GM04504 (cell line): ENCODE measurements at places on chromosomes 16 and 17.

GRCh38 chr17:43768382-43768781 lies 9.8 kb upstream of the SOST start:
- no peak for DNase-seq

DNA sequence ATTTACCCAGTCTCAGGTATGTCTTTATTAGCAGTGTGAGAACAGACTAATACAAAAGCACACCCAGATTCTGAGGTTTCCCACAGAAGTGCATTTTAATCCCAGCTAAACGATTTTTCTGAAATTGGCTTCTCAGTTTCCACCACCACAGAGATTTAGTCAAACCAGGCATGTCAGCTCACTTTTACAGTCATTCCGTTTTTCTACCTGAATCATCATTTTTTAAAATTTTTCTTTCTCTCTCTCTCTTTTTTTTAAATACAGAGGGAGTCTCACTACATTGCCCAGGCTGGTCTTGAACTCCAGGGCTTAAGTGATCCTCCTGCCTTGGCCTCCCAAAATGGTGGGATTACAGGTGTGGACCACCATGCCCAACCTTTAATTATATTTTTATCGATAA lies 389.1 kb downstream of the HAPSTR1 start:
- DNase-seq = no peak

- no peak for DNase-seq
Measured at GRCh38 chr17:958712-959451, 20.7 kb downstream of the NXN start.

GRCh38 chr16:56560447-56560846 lies 4.4 kb upstream of the MT4 start:
- no peak for DNase-seq

DNA sequence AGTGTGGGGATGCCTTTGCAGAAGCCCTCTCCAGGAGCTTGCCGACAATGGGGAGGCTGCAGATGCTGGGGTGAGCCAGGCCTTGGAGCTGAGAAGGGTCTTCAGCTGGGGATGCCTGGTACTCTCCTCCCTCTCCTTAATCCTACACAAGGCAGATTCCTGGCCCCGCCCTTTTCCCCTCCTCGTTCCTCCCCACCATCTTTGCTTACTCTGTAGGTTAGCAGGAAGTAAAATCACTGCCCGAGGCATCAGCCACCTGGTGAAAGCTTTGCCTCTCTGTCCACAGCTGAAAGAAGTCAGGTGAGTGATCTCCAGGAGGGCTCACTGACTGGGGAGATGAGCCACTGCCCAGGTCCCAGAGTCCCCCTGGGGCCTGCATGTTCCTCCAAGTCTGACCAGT lies 38.7 kb downstream of the NLRC5 start:
- DNase-seq = no peak

DNA sequence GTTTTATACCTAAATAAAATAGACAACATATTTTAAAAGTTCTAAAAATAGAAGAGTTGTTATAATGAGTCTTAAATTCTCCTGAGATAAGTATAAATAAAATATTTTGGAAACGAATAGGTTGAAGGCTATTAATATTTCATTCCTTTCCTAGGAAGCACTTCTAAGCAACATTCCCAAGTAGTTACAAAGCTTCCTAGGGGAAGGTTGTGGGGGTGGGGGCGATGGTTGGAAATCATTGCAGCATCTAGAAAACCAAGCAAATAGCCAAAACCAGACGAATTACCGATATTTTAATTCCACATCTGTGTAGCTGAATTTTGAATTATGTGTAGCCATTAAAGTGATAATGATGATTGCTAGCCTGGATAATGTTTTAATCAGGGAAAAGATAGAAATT lies 26.9 kb downstream of the PTRH2 start:
- no peak for DNase-seq

DNA sequence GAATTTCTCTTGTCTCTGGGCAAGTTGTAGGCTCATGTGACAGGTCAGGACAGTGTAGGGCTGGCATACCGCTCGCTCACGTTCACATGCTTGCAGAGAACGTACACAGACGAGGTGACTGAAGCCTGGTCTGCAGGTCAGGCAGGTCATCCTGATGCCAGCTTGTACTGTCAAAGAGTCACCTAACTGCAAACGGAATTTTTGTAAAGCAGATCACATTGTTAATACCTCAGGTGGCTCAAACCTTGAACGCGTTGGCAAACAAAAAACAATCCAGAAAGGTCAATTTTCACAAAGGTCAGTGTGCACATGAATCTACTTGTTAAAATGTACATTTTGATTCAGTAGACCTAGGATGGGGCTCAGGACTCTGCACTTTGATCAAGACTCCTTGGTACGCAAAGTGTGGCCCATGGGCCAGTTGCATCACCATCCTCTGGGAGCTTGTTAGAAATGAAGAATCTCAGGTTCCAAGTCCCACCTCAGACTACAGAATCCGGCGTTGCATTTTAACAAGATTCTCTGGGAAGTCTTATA lies 28.6 kb downstream of the ANKRD40 start:
- no peak for DNase-seq

DNA sequence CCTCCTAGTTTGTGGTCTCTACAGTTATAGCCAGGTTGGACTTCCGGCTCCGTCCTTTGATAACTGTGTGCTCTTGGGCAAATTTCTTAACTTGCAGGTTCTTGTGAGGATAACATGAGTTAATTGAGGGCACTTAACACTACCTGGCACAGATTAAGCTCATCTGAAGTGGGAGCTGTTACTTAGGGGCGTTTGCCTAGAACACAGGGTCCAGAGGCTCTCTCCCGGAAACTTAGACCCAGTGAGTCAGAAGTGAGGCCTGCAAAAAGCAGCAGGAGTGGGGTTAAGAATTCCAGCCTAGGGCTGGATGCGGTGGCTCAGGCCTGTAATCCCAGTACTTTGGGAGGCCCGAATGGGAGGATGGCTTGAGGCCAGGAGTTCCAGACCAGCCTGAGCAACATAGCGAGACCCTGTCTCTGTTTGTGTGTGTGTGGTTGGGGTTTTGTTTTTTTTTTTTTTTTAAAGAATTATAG lies 1.4 kb downstream of the MVP start:
- no peak for DNase-seq

DNA sequence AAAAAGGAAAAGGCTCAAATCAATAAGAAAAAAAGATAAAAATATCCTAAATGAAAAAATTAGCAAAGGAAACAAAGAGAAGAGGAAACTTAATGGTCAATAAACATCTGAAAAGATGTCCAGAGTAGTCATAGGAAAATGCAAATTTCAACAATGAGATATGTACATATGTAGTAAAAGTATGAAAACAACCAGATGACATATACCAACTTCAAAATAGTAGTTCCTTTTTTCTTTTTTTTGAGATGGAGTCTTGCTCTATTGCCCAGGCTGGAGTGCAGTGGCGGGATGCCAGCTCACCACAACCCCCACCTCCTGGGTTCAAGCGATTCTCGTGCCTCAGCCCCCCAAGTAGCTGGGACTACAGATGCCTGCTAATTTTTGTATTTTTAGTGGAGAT lies 21.7 kb upstream of the NFAT5 start:
- no peak for DNase-seq

GRCh38 chr17:74775409-74776043 lies 619 bp downstream of the NAT9 start:
- no peak for DNase-seq

DNA sequence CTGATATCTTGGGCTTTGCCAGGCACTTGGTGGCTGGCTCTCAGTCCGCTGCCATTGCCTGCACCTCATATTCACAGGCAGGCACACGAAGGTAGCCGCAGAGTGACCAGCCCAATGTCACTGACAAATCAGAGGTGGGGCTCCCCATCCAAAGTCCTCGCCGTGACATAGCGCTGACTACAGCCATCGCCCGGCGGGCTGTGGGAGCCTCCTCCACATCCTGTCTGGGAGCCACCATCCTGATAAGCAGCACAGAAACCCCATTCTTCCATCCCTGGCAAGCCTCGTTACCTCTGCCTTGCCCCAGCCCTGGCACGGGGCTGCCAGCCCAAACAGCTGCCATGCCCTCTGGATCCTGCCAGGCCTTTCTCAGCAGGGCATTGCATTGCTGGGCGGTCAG lies 437.8 kb downstream of the SLC39A11 start:
- no peak for DNase-seq

DNA sequence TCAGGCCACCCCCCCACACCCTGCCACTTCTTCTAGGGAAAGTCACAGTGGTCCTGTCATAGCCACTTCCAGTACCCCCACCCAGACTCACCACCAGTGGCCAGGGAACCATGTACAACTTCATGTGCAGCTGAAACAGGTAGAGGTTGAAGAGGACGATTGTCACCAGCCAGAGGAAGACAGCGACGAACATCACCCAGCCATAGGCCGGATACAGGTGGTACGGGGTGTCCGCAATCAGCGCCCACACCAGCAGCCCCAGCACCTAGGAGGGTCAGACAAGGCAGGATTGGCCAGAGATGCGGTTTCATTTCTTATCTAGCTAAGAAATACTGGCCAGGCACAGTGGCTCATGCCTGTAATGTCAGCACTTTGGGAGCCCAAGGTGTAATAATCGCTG lies 16.7 kb downstream of the ARL2BP start:
- DNase-seq = no peak

GRCh38 chr17:63919311-63919723 lies 678 bp upstream of the GH1 start:
- DNase-seq = peak; percentile 28

DNA sequence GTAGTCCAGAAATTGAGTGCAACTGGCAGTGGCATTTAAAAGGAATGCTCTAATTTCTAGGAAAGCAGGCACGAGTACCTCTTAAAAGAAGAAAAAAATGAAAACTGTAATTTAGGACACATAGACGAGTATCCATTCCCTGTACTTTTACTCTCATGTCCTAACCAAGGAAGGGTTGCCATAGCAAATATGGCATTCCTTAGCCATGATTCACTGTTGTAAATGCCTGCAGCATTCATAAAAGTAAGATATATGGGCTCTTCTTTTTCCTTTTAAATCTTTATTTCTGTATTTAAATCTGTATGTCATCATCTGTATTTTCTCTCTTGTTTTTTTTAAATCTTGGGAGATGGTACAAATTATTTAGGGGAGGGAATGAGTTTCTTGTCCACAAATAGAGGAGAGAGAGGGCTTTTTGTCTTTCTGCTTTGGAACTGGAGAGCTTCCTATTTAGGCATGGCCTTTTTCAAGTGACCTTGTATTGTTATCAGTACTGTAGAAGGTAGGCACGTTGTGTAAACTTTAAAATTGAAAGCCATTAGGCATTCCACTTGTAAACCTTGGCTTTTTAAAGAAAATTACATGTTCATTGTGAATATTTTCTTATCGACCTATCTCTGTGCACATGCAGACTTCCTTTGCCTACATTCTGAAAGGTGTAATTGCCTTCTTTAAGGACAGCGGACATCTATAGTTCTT lies 50.0 kb downstream of the TENT4B start:
- DNase-seq = peak; percentile 95

DNA sequence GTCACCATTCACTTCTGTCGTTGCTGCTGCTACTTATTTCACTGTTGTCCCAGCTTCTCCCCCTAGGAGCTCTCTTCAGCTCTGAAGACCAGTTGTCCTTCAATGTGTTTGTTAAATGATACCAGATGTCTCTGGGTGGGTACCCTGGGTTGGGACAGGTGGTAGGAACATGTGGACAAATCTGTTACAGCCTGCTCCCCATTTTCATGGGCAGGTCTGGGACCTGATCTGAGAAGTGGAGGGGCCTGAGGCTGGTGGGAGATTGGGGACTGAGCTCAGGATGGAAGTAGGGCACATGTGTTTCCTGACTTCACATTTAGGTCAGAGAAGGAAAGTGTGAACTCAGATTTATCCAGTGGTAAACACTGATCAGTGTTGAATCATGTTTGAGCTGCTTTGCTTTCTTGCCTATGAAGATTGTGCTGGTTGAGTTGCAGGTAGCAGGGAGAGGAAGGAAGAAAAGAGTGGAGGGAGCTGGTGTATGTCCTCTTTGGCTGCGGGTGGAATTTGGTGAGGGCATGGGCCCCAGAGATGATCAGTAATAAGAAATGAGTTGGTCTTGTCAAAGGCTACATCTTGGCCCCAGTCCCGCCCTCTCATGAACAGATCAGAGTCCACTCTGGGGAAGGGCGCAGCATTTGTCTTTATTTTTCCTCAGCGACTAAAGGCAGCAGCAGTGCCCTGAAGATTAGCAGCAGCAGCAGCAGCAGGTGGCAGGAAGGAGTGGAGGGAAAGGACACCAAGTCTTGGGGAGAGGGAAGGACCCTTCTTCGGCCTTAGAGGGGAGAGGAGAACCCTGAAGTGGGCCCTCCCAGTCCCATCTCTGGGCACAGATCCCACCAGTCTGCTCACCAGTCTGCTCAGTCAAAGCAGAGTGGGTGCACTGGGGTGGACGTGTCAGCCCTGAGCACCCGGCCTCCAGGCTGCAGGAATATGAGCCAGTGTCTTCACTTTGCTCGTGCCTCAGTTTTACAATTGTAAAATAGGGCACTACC lies 6.1 kb upstream of the EFTUD2 start:
- DNase-seq = no peak

DNA sequence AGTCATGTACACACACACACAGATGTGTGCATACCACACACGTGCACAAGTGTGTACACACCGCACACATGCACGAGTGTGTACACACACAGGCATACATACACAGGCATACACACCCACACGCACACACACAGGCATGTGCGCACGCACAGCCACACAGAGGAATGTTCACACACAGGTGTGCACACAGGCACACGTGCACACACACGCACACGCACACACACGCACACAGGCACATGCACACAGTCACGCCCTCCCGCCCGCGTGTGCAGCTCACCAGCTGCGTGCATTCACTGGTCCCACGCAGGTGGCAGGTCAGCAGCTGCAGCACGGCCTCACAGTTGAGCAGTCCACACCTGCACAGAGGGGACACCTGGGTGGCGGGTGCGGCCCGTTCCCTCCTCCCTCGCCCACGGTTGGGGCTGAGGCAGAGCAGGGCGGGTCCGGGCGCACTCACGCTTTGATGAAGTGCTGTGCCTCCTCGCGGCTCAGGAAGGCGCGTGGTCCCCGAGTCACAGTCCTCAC lies 7.7 kb downstream of the TEPSIN start:
- no peak for DNase-seq

GRCh38 chr17:18059283-18059682 lies 20.1 kb downstream of the GID4 start:
- DNase-seq = no peak

DNA sequence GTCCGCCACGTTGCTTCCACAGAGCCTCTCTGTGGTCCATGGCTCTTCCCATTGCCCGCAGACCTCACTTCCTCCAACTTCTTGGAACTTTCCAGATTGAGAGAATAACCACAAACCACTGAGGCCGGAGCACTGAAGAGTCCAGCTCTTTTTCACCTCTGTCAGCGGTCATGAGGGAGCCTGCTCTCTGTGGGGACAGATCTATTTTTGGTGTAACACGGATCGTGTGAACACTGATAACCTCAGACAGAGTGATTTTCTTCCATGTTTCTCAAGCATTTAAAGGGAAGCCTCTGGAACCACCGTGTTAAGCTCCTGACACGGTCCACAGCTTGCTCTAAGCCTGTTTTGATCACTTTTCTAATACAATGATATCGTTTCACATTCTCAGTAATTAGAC lies 49.7 kb downstream of the NTN1 start:
- DNase-seq = no peak

GRCh38 chr16:56630134-56630533 lies 2.3 kb upstream of the MT1M start:
- DNase-seq = no peak
